ENCODE measurements at places on chromosomes 4 and X.

DNA sequence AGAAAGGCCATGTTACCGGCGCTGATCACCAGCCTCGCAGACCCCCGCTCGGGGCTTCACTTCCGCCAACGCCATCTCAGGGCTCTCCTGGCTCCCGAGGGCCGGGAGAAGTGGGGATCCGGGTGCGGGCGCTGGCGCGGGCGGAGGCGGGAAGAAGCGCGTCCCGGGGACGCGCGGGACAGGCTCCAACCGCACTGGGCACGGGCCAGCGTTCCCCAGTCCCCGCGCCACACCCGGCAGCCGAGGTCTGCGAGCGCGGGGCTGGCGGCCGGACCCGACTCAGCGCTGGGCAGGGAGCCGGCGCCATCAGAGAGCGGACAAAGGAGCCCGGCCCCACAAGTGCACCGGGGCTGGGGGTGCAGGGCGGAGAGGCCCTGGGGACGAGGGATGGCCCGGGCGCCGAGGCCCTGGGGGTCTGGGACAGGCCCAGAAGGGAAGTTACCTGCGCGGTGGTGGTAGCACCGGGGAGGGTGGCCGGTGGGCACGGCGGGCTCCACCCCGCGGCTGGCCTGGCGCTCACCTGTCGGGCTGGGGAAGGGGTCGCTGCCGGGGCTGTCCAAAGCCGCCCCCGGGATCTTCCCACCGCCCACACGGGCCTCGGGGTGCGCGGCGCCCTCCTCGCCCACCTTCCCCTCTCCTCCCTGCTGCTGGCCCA is 449 bp downstream of the CTPS2 start:
- peak; percentile 1 for DNase-seq

GRCh38 chr4:171812665-171813525 is at the start of gene GALNTL6:
Gene GALNTL6, plus strand, starts transcription at chr4:171813404.
- DNase-seq = no peak

- no peak for DNase-seq
Observed at GRCh38 chr4:54784161-54784671, 126.5 kb downstream of the KIT start.

- no peak for DNase-seq
Observed at GRCh38 chrX:19677121-19677520, 161.8 kb upstream of the MAP3K15 start.

Data from CD4-positive, alpha-beta T cell (primary cell).